Cortex of kidney (tissue), 1 donor: ENCODE measurements at places on chromosomes 1 and 21.

- DNase-seq = no peak
Observed at GRCh38 chr1:61287734-61288133, 205.4 kb downstream of the NFIA start.

- no peak for DNase-seq
Observed at GRCh38 chr1:110462964-110463363, 12.0 kb downstream of the PROK1 start.

- no peak for DNase-seq
Observed at GRCh38 chr1:64828829-64829228, 84.0 kb downstream of the RAVER2 start.

DNA sequence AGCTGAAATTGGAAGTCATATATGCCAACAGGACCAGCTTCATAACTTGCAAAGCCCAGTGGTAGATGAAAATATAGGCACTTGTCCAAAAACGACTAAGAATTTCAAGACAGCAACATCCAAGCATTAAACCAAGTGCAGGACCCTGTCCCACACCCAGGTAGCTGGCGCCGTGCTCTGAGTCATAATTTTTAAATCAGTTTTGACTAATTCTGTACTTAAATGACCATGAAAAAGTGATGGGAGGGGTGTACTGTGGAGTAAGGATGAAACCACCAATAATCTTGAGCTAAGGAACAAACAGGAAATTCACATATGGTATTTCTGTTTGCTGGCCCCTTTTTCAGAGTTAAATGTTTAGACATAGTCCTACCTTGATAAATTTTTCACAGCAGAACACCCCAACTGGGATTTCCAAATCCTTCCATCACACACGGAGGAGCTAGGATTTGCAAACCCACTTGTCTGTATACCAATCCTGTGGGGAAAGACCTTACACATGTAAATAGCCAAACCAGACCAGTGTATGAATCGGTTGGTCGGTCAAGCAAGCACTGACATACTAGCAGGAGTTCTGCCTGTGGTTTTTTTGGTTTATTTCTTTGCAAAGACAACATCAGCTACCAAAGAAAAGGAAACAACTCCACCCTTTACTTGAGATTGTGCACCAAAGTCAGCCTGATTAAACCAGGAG lies 235.7 kb upstream of the RAB4A start:
- DNase-seq = no peak

- no peak for DNase-seq
Observed at GRCh38 chr1:10860682-10861081, 64.2 kb upstream of the CASZ1 start.

GRCh38 chr1:67612788-67613241 lies 72.2 kb upstream of the GADD45A start:
- DNase-seq = no peak

GRCh38 chr1:25994402-25995150 lies 3.3 kb downstream of the PAFAH2 start:
- DNase-seq = no peak

- DNase-seq = no peak
Observed at GRCh38 chr21:45034556-45035476, 39.6 kb upstream of the ADARB1 start.

DNA sequence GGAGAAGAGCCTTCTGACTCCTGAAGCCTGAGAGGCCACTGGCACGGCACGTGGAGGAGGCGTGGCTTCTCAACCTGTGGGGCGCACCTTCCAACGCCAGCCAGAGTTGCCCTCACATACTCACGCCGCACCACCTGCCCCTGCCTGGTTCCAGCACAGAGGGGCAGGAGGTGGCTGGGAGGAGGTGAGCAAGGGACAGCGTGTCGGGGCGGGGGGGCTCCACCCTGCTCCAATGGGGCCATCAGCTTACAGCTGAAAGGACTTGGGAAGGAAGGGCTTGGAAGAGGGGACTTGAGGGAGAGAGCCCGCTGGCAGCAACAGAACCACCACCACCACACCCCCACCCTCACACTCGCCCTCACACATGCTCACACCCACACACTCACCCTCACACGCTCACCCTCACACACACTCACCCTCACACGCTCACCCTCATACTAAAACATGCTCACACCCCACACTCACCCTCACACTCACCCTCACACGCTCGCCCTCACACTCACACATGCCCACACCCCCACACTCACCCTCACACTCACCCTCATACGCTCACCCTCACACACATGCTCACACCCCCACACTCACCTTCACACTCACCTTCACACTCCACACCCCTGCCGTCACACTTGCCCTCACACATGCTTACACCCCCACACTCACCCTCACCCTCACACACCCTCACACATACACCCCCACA lies 41.6 kb upstream of the EDN2 start:
- DNase-seq = no peak

DNA sequence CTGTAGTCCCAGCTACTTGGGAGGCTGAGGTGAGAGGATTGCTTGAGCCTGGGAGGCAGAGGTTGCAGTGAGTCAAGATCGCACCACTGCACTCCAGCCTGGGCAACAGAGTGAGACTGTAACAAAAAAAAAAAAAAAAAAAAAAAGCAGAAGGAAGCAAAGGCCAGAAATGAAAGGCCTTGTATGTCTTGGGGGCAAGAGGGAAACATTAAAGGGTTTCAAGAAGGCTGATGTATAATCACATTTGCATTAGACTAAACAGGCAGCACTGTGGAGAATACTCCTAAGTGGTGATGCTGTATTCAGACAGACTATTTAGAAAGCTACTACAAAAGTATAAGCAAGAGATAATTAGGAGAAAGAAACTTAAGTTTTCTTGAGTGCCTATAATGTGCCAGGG lies 10.4 kb downstream of the ANP32E start:
- DNase-seq = no peak

- DNase-seq = no peak
Observed at GRCh38 chr1:44947063-44947773, 39.2 kb downstream of the EIF2B3 start.

- DNase-seq = no peak
Observed at GRCh38 chr21:36551731-36552433, 72.0 kb upstream of the CLDN14 start.

DNA sequence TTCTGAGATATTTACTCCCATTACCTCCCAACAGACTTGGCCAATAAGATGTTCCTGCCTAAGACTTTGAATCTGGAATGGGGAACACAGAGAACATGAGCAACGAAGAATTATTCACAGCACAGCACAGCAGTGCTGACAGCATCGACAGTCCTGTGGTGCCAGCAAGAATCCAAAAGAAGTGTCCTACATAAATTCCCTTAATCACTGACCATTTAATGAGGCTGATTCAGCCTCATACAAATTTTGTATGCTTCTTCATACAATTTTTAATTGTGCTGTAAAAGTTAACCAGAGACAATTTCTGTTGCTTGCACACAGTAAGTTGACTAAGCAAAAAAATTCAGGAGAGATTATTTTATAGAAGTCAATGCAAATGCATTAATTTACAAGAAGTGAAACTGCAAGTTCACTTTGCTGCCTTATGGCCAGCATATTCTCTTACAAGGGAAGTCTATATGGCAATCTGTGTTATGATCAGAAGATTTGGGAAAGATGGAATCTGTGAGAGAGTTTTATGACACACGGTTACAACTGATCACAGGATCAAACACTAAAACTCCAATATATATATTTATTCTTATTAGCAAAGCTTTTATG lies 855.9 kb downstream of the LTN1 start:
- no peak for DNase-seq

DNA sequence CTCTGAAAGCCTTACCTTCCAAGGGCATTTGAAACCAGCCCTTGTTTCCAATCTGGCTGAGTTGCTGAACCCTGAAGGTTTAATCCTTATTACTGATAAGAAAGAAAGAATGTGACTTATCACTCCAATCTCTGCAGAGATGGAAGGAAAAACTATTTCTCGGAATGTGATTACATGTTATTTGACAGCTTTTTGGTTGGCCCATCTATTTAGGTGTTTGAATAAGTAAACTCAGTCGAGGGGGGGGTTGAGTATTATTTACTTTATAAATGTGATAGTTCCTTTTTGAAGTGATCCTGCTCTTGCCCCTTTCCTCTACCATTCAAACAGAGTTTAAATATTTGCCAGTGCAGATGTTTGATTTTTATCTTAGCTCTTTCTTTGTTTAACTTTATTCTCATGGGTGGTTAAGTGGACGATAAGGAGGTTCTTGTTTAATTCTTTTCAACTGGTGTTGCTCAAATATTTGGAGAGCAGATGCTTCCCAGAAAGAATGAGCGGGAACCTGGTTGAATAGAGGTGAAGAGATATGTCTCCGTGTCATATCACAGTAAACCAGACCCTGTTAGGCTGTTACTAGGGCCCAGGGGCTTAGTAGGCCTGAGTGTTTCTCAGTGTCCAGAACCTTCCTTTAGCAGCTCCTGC lies 126.1 kb downstream of the CACHD1 start:
- DNase-seq = no peak

- DNase-seq = no peak
Observed at GRCh38 chr1:41340655-41341364, 20.4 kb upstream of the FOXO6 start.

DNA sequence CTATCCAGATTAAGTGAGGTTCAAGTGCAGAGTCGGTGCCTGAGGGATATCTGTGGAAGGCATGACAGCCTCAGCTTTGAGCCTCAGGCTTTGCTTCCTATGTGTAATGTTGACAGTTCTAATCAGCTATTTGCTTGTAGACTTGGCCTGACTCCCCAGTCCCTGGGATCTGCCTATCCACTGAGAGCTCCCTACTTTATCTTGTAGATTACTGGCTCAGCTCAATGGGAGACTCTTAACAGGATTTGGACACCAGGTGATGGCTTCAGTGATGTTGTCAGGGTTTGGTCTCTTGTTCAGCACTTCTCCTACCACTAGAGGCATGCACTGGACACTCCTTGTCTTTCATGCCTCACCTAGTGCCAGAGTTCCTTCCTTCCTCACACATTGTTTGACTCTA lies 126.6 kb upstream of the BEND5 start:
- no peak for DNase-seq

- DNase-seq = no peak
Observed at GRCh38 chr21:31509194-31510017, 150.1 kb upstream of the SOD1 start.

DNA sequence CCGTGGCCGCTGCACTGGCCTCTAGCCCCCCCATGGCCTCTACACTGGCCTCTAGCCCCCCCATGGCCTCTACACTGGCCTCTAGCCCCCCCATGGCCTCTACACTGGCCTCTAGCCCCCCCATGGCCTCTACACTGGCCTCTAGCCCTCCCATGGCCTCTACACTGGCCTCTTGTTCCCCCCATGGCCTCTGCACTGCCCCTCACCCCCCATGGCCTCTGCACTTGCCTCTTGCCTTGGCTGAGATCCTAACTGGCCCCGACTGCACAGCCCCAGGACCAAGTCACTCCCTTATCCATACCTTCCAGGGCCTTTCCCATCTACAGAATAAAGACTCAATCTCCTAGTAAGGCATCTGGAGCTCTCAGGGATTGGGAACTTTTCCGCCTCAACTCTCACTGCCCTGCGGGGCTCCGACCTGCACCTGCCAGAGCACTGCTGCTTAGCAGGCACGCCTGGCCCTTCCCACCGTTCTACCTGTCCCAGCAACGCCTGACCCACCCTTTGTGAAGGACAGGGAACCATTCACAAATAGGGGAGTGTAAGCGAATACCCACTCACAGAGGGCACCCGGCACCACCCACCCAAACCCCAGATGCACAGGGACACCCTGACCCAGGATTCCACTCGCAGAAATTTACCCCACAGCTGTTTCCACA lies 38.8 kb downstream of the ACOT7 start:
- DNase-seq = no peak

- no peak for DNase-seq
Observed at GRCh38 chr1:5220821-5221220, 566.4 kb downstream of the AJAP1 start.

- DNase-seq = no peak
Observed at GRCh38 chr21:46660505-46660904, 25.0 kb downstream of the PRMT2 start.

DNA sequence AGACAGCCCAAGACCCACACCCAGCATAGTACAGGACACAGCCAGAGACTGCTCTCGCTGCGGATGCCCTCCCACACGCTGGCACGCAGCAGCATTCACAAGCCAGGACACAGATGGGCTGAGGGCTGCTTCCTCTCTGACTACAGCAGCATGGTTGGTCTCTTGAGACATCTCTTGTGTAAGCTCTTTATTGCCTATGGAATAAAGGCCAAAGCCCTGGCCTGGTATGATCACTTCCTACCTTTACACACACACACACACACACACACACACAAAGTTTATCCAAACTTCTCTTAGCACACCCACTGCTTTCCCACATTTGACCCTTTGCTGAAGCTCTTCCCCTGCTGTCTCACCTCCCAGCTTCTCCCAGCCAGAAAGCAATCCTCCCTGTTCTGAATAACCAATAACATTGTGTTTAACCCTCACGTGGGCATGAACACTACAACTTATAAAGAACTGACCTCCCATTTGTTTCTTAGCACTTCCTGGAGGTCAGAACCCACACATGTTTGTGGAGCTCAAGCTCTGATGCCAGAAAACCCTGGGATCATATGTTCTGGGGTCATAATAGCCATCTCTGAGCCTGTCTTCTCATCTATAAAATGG lies 1.2 kb upstream of the LUZP1 start:
- DNase-seq = no peak

DNA sequence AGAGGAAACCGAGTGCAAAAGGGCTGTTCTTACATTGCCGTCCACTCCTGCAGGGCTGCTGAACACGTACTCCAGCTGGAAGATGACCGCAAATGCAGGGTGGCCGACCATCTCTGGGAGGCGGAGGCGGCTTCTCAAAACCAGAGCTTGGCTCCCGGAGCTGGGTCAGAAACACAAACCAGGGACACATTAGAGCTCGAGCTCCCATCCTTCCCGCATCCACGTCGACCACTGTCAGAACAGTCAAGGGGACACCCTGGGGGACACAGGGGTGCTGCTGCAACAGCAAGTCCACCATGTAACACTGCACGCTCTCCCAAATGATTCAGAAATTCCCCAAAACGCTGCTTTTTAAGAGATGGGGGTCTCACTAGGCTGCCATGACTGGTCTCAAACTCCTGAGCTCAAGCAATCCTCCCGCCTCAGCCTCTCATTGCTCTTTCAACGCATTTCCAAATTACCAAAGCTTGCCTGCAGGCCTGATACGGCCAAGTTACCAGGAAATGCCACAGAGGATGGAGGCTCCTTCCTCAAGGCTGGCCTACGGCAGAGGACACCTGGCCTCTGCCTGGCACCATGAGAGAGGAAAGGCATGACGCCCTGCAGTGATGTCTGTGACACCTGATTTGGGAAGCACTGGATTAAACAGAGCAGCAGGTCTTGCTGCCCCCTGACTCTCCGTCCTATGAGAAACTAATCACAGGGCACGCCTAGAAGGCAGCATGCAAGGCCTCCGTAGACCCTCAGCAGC lies 45.0 kb downstream of the NPHP4 start:
- no peak for DNase-seq

- DNase-seq = no peak
Observed at GRCh38 chr21:41627428-41627827, 119.5 kb upstream of the TMPRSS2 start.

GRCh38 chr1:16026723-16027484 lies 5.1 kb downstream of the CLCNKA start:
- no peak for DNase-seq
